ENCODE measurements at places on chromosomes 13 and 19. TPM values are rescaled to one million over a fixed set of nuclear protein-coding genes. Genes with fewer than 3 reads are reported as not detected.

DNA sequence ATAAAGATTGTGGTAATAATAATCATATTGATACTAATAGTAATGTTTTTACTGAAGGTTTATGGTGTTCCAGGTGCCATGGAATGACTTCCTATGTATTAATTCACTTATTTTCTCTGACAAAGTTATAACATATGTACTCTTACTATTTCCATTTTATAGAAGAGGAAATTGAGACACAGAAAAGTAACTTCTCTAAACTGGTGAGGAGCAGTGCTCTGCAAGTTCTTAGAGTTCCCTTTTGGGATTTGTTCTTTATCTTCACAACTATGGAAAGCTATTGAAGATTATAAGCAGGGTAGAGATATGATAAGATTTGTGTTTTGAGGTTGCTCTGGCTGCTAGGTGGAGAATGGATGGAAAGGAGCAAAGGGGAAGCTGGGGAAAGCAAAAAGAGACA, 83.9 kb upstream of the OLFM4 start:
- no peak for DNase-seq

DNA sequence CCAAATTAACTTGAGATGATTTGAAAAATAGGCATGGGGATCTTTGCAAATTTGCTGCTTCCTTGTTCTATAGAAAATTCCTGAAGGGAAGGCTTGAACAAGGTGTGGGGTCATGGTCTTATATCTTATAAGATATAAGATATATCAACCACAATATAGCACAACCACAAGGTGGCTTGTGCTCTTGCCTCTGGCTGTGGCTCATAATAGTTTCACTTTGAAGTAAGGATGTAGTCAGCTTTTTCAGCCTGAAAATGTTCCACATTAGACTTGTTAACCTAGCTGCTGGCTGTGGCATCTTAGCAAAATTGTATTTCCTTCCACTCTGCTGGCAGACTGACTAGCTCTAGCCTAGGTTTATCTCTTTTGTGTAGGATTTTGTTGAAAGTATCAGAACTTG, 169.7 kb downstream of the KLF5 start:
- no peak for DNase-seq

GRCh38 chr13:80010846-80011245, 330.1 kb downstream of the SPRY2 start:
- DNase-seq: no peak

- DNase-seq: no peak
Measured at GRCh38 chr13:99029576-99029975, 51.7 kb upstream of the DOCK9 start.

DNA sequence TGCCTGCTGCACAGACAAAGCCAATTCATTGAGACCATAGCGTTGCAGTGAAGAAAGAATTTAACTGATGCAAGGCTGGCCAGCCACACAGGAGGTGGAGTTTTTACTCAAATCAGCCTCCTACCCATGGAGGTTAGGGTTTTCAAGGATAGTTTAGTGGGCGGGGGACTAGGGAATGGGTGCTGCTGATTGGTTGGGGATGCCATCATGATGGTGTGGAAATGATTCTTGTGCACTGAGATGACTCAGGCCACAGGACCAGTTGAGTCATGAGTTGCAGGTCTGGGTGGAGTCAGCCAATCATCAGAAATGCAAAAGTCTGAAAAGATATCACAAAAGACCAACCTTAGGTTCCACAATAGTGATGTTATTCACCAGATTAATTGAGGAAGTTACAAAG, 359.6 kb downstream of the FOXO1 start:
- DNase-seq: no peak

DNA sequence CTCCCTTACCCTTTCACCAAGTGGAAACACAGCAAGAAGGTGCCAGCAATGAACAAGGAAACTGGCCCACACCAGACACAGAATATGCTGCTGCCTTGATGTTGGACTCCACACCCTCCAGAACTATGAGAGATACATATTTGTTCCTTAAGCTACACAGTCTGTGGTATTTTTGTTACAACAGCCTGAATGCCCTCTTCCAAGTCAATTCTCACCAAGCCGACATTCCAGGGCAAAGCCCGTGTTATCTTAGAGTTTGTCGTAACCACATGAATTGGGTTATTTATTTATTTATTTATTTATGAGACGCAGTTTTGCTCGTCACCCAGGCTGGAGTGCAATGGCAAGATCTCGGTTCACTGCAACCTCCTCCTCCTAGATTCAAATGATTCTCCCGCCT, 14.9 kb downstream of the FGF21 start:
- DNase-seq: no peak

DNA sequence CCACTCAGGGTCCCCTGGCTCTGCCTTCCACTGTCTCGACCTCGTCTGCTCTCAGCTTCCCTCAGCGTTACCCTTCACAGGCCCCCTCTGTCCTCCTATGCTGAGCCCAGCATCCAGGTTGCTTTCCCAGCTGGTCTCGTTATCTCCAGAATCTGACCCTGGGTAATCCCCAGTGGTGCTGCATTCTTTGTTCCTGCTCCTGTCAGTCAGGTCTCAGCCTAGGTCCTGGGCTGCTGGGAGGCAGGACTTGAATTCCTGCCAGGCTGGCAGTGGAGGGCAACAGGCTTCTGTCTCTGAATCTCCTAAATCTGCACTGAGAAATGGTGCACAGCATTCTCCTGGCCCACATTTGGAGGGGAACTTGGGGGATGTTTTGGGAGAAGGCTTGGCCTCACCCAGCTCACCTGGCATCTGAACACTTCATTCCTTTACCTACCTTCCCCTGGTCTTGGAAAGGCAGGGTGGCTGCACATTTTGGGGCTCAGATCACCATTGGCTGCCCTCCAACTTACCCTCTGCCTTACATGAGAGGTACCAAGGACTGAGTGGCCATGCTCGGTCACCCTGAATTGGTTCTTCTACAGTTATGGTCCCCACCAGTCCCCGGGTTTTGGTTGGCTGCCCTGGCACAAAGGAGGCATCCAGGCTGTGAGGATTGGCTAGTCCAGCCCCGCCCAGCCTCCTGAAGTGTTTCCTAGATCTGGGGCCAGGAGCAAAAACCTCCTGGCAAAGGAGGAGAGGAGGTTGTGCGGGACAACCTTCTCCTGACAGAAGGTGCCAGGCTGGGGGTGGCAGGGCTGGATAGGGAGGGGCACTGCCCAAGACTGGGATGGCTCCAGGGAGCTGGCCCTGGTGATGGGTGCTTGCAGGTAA, at the start of gene CYP4F8:
TSS of gene CYP4F8 (plus strand) at position 712 of the 873 bp plus-strand sequence. CDS start 399 bp downstream, outside the sequence.
- DNase-seq: no peak

DNA sequence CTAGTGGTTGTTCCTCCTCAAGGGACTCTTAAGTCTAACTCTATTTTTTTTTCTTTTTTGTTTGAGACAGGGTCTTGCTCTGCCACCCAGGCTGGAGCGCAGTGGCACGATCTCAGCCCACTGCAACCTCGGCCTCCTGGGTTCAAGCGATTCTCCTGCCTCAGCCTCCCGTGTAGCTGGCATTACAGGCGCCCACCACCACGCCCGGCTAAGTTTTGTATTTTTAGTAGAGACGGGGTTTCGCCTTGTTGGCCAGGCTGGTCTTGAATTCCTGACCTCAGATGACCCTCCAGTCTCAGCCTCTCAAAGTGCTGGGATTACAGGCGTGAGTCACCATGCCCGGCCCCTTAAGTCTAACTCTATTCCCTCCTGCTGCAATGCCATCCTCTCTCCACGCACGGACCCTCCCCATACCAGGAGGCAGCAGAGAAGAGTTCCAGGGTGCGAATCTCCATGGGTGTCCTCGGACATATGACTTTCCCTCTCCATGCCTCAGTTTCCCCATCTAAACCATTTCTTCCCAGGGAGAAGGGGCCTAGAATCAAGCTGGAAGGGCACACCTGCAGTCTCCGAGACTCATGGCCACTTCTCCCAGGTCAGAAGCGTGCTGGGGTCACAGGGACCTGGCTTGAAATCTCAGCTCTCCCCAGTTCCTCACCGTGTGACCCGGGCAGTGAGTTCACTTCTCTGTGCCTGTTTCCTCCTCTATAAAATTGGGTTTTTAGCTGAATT, 6.0 kb upstream of the BCL3 start:
- DNase-seq: no peak

DNA sequence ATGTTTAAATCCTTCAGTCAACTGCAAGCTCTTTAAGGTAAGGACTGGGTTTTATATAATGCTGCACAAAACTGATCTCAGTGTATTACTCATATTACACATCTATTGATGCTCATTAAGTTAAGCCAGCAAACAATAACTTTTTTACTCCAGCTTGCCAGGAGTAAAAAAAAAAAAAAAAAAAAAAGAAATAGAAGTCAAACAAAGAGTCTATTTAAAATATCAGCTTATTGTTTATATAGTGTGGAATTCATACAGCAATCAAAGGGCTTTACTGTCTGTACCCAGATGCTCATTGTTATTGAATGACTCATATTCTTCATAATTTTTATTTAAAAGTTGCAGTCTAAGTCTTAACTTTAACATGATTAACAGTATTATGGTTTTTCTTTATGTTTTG, 21.8 kb upstream of the KBTBD7 start:
- DNase-seq: no peak

- no peak for DNase-seq
Measured at GRCh38 chr19:45278087-45278486, 27.0 kb downstream of the MARK4 start.

LGI4 gene
- 31.1 TPM for total RNA-seq

CD22 gene
- 5.8 TPM for total RNA-seq

KLK11 gene
- total RNA-seq: not detected

TJP3 gene
- 1.2 TPM for total RNA-seq

THAP8 gene
- 10.4 TPM for total RNA-seq

LYPD3 gene
- total RNA-seq: 1.9 TPM

PSG11 gene
- not detected for total RNA-seq

CYP2F1 gene
- not detected for total RNA-seq

ICAM5 gene
- 1.1 TPM for total RNA-seq

Data from omental fat pad (tissue), 4 donors.